ENCODE measurements at places on chromosomes 11 and 22.

DNA sequence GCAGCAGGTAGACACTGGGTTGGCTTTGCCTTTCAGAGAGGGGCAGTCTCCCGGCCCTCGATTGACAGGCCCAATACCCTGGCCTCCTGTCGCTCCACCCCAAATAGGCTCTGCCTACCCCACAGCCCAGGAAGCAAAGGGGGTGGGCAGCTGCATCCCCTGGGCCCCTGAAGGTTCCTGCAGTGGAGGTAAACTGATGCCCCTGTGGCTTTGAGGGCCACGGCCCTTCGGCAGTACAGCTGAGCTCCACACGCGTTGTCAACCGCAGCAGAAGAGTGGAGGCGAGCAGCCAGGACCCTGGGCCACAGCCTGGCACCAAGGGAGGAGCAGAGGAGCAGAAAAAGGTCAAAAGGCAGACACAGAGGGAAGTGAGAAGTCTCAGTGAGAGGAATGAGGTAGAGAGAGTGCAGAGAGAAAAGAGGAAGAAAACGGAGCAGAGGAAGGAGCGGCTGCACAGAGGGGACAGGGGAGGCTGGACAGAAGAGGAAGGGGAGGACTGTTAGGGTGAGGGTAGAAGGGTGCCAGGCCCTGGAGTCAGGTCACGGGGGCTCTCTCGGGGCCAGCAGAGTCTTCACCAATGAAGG is 64.0 kb downstream of the SLC22A12 start:
- no peak for DNase-seq

DNA sequence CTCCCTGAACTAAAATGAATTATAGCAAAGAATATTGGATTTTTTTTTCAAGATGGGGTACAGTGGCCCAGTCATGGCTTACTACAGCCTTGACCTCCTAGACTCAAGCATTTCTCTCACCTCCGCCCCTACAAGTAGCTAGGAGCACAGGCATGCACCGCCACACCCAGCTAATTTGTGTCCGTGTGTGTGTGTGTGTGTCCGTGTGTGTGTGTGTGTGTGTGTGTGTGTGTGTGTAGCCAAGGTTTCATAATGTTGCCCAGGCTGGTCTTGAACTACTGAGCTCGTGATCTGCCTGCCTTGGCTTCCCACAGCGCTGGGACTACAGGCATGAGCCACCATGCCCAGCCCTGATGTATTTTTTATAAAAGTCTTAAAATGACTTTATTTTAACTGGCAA is 12.6 kb downstream of the THYN1 start:
- no peak for DNase-seq

GRCh38 chr11:126354631-126355323 is 709 bp upstream of the ST3GAL4 start:
- peak; percentile 31 for DNase-seq

GRCh38 chr22:39525658-39525975 is 5.3 kb downstream of the ATF4 start:
- DNase-seq: no peak

GRCh38 chr11:9005087-9005486 is 1.3 kb upstream of the NRIP3 start:
- no peak for DNase-seq

- no peak for DNase-seq
Measured at GRCh38 chr11:70312401-70313357, 42.2 kb downstream of the PPFIA1 start.

GRCh38 chr11:8360086-8360828 is 96.6 kb upstream of the LMO1 start:
- DNase-seq: no peak

All from GM23248 (cell line).